Fibroblast of villous mesenchyme (primary cell): ENCODE measurements at places on chromosomes 11 and 22. TPM values are rescaled to one million over a fixed set of nuclear protein-coding genes. Genes with fewer than 3 reads are reported as not detected.

DNA sequence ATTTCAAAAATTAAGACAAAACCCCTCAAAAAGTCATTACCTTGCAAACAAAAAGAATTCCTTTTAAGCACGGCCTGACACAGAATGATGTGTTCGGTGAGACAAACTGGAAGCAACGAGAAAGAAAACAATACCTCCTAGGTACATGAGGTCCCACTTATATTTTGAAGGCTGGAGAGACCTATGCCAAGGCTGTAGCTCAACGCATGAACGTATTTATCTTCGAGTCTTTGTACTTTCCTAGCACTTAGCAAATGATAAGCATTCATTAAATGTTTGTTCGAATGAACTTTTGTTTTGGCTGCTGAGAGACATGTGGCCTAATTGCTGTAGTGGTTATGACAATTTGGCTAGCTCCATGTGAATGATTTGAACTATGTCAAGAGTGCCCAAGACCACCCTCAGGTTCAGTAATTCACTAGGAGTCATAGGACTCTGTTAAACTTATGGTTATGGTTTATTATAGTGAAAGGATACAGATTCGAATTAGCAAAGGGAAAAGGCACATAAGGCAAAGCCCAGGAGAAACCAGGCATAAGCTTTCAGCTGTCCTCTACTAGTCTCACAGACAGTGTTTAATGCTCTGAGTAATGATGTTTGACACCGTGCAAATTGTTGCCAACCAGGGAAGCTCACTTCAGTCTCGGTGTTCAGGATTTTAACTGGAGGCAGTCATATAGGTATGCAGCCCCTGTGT, 26.0 kb upstream of the HORMAD2 start:
- no peak for DNase-seq

DNA sequence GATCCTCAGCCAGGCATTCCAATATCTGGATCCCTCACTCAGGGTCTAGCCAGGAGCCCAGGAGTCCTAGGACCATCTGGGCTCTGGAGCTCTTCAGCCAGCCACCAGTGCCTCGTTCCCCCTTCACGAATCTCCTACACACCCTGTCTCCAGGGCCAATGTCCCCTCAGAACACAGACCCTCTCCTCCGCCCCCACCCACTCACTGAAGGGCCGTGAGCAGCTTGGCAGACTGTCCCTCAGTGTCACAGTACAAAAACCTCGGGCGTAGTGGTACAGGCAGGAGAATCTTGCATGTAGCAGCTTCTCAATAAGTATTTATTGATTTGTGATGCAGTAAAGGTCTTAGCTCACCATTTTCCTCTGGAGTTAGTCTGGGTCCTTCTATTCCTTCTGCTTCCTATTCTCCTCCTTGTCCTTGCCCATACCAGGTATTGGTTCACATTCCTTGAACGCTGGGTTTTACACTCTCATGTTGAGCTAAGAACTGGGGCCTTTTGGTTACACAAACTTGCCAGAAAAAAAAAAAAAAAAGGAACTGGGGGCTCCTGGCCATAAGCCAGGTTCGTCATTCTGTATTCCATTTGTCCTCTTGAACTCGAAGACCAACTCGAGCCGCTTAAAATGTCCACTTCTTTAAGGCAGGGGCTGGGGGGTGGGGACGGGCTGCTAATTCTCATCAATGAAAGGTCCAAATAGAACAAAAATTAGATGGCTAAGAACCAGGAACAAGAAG, 2.3 kb downstream of the CXCR5 start:
- DNase-seq = no peak

The GNAZ gene
- 0.64 and 1.3 TPM in 2 replicates for total RNA-seq

DNA sequence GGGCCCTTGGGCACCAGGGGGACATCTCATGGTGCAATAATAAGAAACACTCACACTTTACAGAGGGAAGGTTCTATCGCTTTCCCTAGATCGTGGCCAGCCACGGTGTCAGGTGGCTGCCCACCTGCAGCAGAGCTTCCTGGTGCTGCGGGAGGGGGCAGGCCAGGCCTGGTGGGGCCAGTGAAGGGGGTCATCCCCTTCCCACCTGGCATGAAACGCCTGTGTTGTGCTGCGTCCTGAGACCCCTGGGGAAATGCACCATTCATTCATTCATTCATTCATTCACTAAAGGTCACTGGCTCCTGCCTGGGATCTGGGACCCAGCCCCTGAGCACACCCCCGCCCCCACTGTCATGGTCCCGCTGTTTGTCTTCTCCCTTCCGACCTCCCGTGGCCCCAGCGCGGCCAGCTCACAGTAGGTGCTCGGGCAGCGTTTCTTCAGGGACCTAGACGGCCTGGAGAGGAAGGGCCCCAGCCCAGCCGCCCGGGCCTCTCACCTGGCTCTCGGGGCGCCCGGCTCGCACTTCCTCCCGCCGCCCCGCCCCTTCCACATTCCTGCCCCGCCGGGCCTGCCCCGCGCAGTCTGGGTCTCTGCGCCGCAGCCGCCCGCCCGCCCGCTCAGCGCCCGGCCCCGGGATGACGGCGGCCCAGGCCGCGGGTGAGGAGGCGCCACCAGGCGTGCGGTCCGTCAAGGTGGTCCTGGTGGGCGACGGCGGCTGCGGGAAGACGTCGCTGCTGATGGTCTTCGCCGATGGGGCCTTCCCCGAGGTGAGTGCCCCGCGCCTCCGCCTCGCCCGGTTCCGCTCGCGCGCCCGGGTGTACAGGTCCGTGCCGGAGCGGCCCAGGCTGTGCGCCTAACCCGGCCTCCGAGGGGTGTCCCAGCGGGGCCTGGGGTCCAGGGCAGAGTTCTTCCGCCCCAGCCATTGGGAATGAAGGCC, at the start of gene RHOD:
RHOD (plus strand) TSS at position 581 of the 938 bp plus-strand sequence; CDS start at position 637, 56 bp downstream.
- no peak for DNase-seq

The RASGRP2 gene
- total RNA-seq = 10.3 and 12.5 TPM in 2 replicates

GRCh38 chr11:2696455-2696854, 3.3 kb downstream of the KCNQ1OT1 start:
- no peak for DNase-seq

The OR51E2 gene
- total RNA-seq = 0.43 and 1.9 TPM in 2 replicates
